ENCODE measurements at places on chromosomes 16 and 17.

- DNase-seq = no peak
Observed at GRCh38 chr17:15966879-15967248, 21.9 kb downstream of the ADORA2B start.

DNA sequence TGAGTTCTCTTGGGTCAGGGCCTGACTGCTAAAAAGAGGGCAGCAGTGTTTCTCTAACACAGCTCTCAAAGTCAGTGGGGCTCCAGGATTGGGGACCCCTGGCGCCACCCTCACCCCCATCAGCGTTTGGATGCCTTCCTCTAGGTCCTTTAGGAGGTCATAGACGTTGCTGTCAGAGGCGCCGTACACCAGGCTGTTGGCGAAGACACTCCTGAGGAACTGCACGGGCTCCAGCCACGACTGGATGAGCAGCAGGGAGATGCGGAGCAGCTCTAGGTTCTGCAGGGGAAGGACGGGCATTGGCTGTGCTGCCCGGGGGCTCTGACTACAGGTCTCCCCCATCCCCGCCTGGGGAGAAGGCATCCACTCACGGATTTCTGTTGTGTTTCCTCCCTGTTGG is 993 bp downstream of the GH1 start:
- DNase-seq = no peak

GRCh38 chr17:27965224-27965623 is 72.1 kb upstream of the LYRM9 start:
- no peak for DNase-seq

DNA sequence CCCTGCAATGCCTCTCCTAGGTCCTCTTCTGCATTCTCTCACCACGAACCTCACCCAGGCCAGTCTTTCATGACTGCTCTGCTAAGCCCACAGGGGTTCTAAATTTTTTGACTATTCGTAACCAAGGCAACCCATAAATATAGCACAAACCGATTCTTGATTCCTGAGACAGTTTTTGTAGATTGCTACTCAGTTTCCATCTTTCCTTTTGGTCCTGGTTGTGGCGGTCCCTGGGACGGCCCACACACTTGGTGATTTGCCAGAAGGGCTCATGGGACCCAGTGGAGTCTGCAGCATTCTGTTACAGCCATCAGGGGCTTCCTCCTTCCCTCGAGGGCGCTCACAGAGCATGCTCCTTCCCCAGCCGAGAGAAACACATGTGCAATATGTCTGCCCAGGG is 23.4 kb upstream of the MGAT5B start:
- no peak for DNase-seq

GRCh38 chr17:14547016-14547415 is 246.1 kb downstream of the HS3ST3B1 start:
- DNase-seq = no peak

GRCh38 chr17:75684249-75684648 is 17.1 kb downstream of the SAP30BP start:
- no peak for DNase-seq
